Left lung (tissue), 14 donors: ENCODE measurements at places on chromosomes 3 and 15. TPM values are rescaled to one million over a fixed set of nuclear protein-coding genes. Genes with fewer than 3 reads are reported as not detected.

GRCh38 chr15:96849271-96849900, 518.9 kb downstream of the NR2F2 start:
- no peaks in the 10 kb centered on the region for H3K36me3 ChIP-seq
- no peak overlapping the region for H3K4me3 ChIP-seq
- H3K27me3 ChIP-seq: no peaks in the 10 kb centered on the region
- no peak for DNase-seq

GRCh38 chr15:45678459-45679178, 43.8 kb downstream of the SQOR start:
- no peak overlapping the region for H3K4me3 ChIP-seq
- H3K27me3 ChIP-seq: no peaks in the 10 kb centered on the region
- H3K27ac ChIP-seq: no peak overlapping the region
- no peaks in the 10 kb centered on the region for H3K36me3 ChIP-seq
- peaks cover 6% of the 10 kb centered on the region for H3K4me1 ChIP-seq
- no peak for DNase-seq

- no peaks in the 10 kb centered on the region for H3K27me3 ChIP-seq
- DNase-seq: no peak
These were observed 3.9 kb downstream of the CYP1A2 start for GRCh38 chr15:74752531-74752930.

DNA sequence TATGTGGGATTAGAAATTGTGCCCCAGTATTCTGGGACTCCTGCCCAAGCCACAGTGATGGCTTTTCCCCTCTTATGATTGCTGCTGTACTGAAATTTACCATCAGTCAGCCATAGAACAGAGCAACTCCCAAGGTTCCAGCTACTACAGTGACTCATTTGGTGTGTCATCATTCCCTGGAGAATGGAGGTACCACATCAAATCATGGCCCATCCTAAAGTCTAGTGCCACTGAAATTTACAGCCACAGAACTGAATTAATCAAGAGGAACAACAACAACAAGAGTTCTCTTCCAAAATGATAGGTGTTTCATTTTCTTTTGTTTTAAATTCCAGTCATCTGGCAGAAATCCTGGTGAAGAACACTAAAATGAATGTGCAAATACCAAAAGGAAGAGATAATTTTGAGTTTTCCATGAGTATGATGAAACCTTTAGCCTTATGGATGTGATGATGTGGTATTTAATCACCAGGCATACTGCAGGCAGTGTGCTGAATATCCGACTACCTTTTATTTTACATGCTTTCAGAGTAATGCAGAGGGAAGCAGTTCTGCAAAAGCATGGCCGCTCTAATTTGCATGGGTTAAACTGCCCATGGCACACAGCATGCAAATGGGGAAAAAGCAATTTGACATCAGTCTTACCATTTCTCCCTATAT, 75.6 kb upstream of the SLC2A2 start:
- H3K4me1 ChIP-seq: no peaks in the 10 kb centered on the region
- no peak overlapping the region for H3K27ac ChIP-seq
- no peaks in the 10 kb centered on the region for H3K27me3 ChIP-seq
- H3K36me3 ChIP-seq: peaks cover 5% of the 10 kb centered on the region
- H3K4me3 ChIP-seq: no peak overlapping the region

DNA sequence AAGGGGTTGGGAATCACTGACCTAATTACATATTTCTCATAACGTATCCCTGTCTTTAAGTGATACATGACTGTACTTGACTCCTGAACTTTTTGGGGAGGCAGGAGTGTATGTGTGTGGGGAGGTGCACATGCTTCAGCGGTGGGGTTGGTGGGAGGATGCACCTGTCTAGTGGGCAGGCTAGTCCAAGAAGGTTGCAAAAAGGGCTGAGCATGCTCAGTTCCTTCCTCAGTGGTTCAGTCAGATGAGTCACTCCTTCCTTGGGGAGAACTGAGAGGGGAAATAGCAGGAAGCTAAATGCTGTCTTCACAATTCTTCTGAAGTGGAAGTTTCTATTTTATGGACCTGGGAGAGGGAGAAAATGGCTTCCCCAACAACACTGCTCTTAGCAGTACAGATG, 24.6 kb upstream of the AP4E1 start:
- no peak overlapping the region for H3K4me3 ChIP-seq
- H3K27me3 ChIP-seq: no peaks in the 10 kb centered on the region
- H3K4me1 ChIP-seq: peaks cover 16% of the 10 kb centered on the region
- DNase-seq: no peak
- no peaks in the 10 kb centered on the region for H3K36me3 ChIP-seq

GRCh38 chr15:67531379-67531914, 10.5 kb downstream of the C15orf61 start:
- peaks cover 6% of the 10 kb centered on the region for H3K36me3 ChIP-seq
- H3K4me1 ChIP-seq: no peaks in the 10 kb centered on the region
- no peak overlapping the region for H3K4me3 ChIP-seq
- H3K27me3 ChIP-seq: no peaks in the 10 kb centered on the region
- no peak overlapping the region for H3K27ac ChIP-seq
- no peak for DNase-seq

- H3K27ac ChIP-seq: no peak overlapping the region
- H3K27me3 ChIP-seq: no peaks in the 10 kb centered on the region
- peaks cover 15% of the 10 kb centered on the region for H3K4me1 ChIP-seq
- no peak for DNase-seq
- H3K36me3 ChIP-seq: no peaks in the 10 kb centered on the region
- H3K4me3 ChIP-seq: no peak overlapping the region
These were observed 76.5 kb downstream of the MYO1E start for GRCh38 chr15:59296181-59296617.

GRCh38 chr3:135991621-135992020, 26.1 kb downstream of the PPP2R3A start:
- no peaks in the 10 kb centered on the region for H3K27me3 ChIP-seq
- no peak overlapping the region for H3K27ac ChIP-seq
- no peak for DNase-seq
- no peak overlapping the region for H3K4me3 ChIP-seq
- no peaks in the 10 kb centered on the region for H3K36me3 ChIP-seq

GRCh38 chr3:148951599-148952361, 39.6 kb upstream of the GYG1 start:
- H3K36me3 ChIP-seq: no peaks in the 10 kb centered on the region
- no peak overlapping the region for H3K27ac ChIP-seq
- no peak for DNase-seq
- H3K4me1 ChIP-seq: no peaks in the 10 kb centered on the region
- no peaks in the 10 kb centered on the region for H3K27me3 ChIP-seq

GRCh38 chr3:42752961-42753360, 20.1 kb downstream of the CCDC13 start:
- H3K27me3 ChIP-seq: no peaks in the 10 kb centered on the region
- DNase-seq: no peak
- H3K36me3 ChIP-seq: no peaks in the 10 kb centered on the region

GRCh38 chr3:62370858-62371719, 2.3 kb downstream of the FEZF2 start:
- peaks cover 31% of the 10 kb centered on the region for H3K4me1 ChIP-seq
- no peak overlapping the region for H3K4me3 ChIP-seq
- H3K27me3 ChIP-seq: peaks cover 100% of the 10 kb centered on the region

- H3K36me3 ChIP-seq: no peaks in the 10 kb centered on the region
- no peak overlapping the region for H3K27ac ChIP-seq
- DNase-seq: no peak
- no peaks in the 10 kb centered on the region for H3K4me1 ChIP-seq
These were observed 187.7 kb downstream of the FOXB1 start for GRCh38 chr15:60191821-60192220.

DNA sequence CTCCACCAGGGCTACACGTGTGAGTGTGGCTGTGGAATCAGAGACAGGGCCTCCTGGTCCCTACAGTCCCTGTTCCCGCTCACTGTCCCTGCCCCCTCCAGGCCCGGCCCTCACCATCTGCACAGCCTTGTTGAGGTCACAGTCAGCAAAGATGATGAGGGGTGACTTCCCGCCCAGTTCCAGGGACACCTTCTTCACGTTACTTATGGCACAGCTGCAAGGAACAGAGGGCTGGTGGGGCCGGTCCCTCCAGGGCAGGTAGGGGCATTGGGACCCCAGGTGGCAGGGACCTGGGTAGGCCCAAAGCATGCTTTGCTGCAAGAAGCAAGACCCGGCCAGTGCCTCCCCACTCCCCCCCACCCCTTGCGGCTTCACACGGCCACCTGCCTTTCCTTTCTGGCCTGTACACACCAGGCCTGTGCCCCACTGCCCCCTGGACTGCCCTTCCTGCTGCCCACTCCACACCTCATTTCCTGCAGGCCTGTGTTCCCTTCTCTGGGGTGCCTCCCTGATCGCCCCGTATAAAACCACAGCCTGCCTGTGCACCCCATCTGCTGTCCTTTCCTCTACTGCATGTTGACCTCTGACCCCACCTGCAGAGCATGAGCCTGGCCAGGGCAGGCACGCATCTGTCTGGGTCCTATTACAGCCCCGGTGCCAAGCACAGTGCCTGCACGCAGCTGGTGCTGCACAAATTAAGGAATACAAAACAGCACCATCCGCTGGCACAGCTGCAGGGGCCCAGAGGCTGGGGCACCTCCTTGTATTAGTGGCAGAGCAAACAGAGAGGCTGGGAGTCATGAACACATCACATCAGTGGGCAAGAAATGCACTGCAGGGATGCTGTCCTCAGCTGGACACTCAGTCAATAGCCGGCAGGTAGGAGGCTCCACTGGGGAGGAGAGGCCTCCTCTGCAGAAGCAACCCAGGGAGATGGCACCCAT, 30.8 kb upstream of the SLC41A3 start:
- H3K27ac ChIP-seq: no peak overlapping the region
- DNase-seq: peak; percentile 61
- no peaks in the 10 kb centered on the region for H3K27me3 ChIP-seq
- no peaks in the 10 kb centered on the region for H3K4me1 ChIP-seq
- H3K36me3 ChIP-seq: no peaks in the 10 kb centered on the region

- H3K36me3 ChIP-seq: peaks cover 59% of the 10 kb centered on the region
- H3K27me3 ChIP-seq: no peaks in the 10 kb centered on the region
- H3K4me1 ChIP-seq: peaks cover 36% of the 10 kb centered on the region
These were observed 2.1 kb downstream of the CCNL1 start for GRCh38 chr3:157157836-157158235.

- peak overlapping the region; percentile 81 for H3K27ac ChIP-seq
- peaks cover 25% of the 10 kb centered on the region for H3K27me3 ChIP-seq
- peaks cover 49% of the 10 kb centered on the region for H3K4me1 ChIP-seq
- no peak for DNase-seq
- H3K4me3 ChIP-seq: no peak overlapping the region
- no peaks in the 10 kb centered on the region for H3K36me3 ChIP-seq
These were observed 2.6 kb downstream of the LTF start for GRCh38 chr3:46462111-46462510.

- no peak for DNase-seq
- no peaks in the 10 kb centered on the region for H3K4me1 ChIP-seq
- H3K36me3 ChIP-seq: no peaks in the 10 kb centered on the region
These were observed 388.2 kb upstream of the AGTR1 start for GRCh38 chr3:148309390-148310035.

DNA sequence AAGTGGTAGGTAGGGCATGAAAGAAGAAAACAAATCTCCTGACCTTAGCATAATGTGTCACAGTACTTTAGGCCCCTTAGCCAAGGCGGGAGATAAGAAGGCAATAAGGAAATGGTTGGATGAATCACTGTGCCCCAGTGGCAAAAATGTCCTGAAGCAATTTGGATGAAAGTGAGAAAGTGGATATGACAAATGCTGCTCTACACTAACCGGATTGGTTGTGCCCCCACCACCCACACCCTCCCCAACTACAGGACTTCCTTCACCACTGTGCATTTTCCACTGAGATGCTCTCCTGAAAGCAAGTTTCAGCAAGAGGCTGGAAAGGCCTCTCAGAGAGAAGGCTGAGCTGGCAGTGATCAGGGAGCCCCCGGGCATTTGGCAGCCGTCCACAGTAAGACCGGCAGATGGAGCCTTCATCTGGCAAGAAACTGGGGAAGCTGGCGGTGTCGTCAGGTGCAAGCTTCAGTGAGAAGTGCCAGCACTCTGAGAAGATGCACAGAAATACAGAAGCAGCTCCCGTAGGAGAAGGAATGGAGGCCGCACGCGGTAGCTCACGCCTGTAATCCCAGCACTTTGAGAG, 63.8 kb downstream of the ATP1B3 start:
- H3K27me3 ChIP-seq: no peaks in the 10 kb centered on the region
- no peak overlapping the region for H3K4me3 ChIP-seq
- DNase-seq: no peak
- H3K4me1 ChIP-seq: peaks cover 14% of the 10 kb centered on the region

DNA sequence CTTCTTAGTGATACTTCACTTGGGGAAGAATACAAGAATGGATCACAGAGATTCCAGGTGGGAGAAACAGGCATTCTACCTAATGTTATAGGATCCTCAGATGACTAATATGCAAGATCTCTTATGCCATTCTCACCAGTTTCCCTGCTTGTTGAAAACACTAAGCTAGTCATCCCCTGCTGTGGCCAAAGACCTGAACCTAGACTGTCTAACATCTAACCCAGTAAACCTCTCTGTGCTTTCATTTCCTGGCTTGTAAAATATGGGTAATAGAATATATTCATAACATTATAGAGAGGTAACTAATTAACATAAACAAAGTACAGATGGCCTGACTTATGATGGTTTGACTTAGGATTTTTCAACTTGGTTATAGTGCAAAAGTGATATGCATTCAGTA, 776.3 kb downstream of the TUSC7 start:
- no peaks in the 10 kb centered on the region for H3K36me3 ChIP-seq
- H3K27me3 ChIP-seq: no peaks in the 10 kb centered on the region
- H3K27ac ChIP-seq: no peak overlapping the region
- no peak for DNase-seq

DNA sequence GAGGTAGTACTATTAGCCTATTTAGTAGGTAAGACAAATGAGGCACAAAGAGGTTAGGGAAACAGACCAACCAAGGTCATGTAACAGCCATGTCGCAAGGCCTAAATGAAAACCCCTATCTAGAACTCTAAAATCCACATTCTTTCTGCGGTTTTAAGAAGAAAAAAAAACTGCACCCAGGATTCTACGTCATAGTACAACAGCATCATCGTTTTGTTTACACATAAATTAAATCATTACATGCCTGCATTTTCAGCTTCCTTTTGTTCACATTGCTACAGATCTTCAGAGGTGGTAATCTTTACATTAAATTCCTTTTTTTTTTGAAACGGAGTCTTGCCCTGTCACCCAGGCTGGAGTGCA, 548 bp upstream of the PSMD6 start:
- peaks cover 30% of the 10 kb centered on the region for H3K4me1 ChIP-seq
- peak overlapping the region; percentile 91 for H3K4me3 ChIP-seq
- H3K27me3 ChIP-seq: peaks cover under 1% of the 10 kb centered on the region
- no peaks in the 10 kb centered on the region for H3K36me3 ChIP-seq
- peak overlapping the region; percentile 70 for H3K27ac ChIP-seq

DNA sequence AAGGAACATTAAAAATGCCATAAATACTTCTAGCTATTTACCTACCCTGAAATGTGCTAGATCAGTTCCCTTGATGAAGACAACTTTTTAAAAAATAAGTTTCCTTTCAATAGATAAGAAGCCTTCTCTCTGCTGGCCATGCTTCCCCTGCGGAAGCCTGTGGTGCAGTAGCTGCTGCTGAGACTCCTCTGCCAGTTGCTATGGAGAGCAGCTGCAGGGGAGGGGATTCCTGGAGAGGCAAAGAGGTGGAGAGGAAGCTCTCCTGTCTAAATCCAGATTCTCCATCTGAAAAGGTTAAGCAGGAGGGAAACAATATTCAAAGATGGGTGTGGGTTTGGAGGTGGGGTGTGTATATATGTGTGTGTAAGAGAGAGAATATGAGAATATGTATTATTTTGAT, 69.8 kb upstream of the BFSP2 start:
- no peaks in the 10 kb centered on the region for H3K27me3 ChIP-seq
- no peak overlapping the region for H3K27ac ChIP-seq
- no peaks in the 10 kb centered on the region for H3K4me1 ChIP-seq
- H3K36me3 ChIP-seq: no peaks in the 10 kb centered on the region
- DNase-seq: no peak

ZNF860 gene
- total RNA-seq: 2.3 TPM

IL16 gene
- total RNA-seq: 34.3 TPM

PLAAT1 gene
- total RNA-seq: 0.26 TPM

DGKG gene
- 6.2 TPM for total RNA-seq

OXTR gene
- 0.82 TPM for total RNA-seq

COL6A6 gene
- 8.9 TPM for total RNA-seq

DAZL gene
- total RNA-seq: not detected

LTF gene
- total RNA-seq: 113 TPM

ROBO1 gene
- 46.8 TPM for total RNA-seq
